Metanephros (tissue), 2 donors: ENCODE measurements at places on chromosomes 6 and 20. TPM values are rescaled to one million over a fixed set of nuclear protein-coding genes. Genes with fewer than 3 reads are reported as not detected.

The CST3 gene
- total RNA-seq = 253 TPM

The VIP gene
- total RNA-seq = 0.23 TPM

The BPIFB2 gene
- not detected for total RNA-seq

The SRMS gene
- total RNA-seq = 0.12 TPM

The NRN1 gene
- total RNA-seq = 5.1 TPM

The GTSF1L gene
- total RNA-seq = not detected

The SUMO4 gene
- 6.7 TPM for total RNA-seq

The PPP1R14C gene
- total RNA-seq = 17.6 TPM

The MLN gene
- 0.53 TPM for total RNA-seq

The ERVFRD-1 gene
- total RNA-seq = not detected

The DNAH8 gene
- total RNA-seq = 1.3 TPM

The RIN2 gene
- 64.3 TPM for total RNA-seq

The TMEM200A gene
- total RNA-seq = 22.4 TPM

The KIF25 gene
- total RNA-seq = 0.18 TPM

The C4B gene
- 45.4 TPM for total RNA-seq
